NT2/D1 (cell line): ENCODE measurements at places on chromosomes 13 and 19.

DNA sequence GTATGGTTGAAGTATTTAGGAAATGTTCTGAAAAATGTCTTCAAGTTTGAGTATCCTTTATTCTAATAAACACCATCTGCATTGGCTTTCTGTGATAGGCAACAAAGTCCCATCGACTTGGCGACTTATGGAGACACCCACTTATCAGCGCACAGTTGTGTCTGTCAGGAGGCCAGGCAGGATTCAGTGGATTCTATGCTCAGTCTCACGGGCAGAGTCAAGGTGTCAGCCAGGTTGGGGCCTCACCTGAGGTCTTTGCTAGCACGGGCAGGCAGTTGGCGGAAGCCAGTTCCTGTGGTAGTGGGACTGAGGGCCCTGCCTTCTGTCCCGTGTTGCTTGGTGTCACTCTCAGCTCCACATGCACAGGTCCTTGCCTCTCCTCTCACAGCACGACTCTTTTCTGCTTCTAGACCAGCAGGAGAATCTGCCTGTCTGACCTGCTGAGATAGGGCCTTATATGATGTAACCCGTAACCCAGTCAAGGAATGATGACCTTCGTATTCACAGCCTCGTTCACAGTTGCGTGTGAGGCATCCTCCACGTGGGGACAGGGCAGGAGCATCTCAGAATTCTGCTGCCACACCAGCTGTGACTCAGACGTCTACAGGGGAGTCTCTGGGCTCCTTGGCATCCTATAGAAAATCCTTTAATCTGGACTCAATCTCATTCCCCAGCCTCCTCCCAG, 10.0 kb downstream of the CUL4A start:
- no peak for DNase-seq

- DNase-seq: peak; percentile 89
Observed at GRCh38 chr19:23686621-23687423, at the start of gene ZNF675. ZNF675 (minus strand) TSS chr19:23687212; CDS start chr19:23687033, 179 bp downstream.

- no peak for DNase-seq
Observed at GRCh38 chr19:47603706-47604565, 5.0 kb upstream of the BICRA start.

- no peak for DNase-seq
Observed at GRCh38 chr13:110194451-110194850, 112.5 kb downstream of the COL4A1 start.

GRCh38 chr13:32415019-32415418, 12.9 kb downstream of the N4BP2L1 start:
- no peak for DNase-seq

GRCh38 chr19:54160182-54160811, 776 bp upstream of the LENG1 start:
- no peak for DNase-seq

DNA sequence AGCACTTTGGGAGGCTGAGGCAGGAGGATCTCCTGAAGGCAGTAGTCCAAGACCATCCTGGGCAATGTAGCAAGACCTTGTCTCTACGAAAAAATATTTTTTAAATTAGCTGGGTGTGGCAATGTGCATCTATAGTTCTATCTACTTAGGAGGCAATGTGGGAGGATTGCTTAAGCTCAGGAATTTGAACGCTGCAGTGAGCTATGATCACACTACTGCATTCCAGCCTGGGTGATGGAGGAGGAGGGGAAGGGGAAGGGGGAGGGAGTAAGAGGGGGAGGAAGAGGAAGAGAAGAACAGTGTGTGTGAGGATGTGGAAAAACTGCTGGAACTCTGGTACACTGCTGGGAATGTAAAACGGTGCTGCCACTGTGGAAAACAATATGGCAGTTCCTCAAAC, 9.2 kb upstream of the CLIP3 start:
- no peak for DNase-seq

- no peak for DNase-seq
Observed at GRCh38 chr19:3061182-3062161, 823 bp downstream of the TLE5 start.

DNA sequence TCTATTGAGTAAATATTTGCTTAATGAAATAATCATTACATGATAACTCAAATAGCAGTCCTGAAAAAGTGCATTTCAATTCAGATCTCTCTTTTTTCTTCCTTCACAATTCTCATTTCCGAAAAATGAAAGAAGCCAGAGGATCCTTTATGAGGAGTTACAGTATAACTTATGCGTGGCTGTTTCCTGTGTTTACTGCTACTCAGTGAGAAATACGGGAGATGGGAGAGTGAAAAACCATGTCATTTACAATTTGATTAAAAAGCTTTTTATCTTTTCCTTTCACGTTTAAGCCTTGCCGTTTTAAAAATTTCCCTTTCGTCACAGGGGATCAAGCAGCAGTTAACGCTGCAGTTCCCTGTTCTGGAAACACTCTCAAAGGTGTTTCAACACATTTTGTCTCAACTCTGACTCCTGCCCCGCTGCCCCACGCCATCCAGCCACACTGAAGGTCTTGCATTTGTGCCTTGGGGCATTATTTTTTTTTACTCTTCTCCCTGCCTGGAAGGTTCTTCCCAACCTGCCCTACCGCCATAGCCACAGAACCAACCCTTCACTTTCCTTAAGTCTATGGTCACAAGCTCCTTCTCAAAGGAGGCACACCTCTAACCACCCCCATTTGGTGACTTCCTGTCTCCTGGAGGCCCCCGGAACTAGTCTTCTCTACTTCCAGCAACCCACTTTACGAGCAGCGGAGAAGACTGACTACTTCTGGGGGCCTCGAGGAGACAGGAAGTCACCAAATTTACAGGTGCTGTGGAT, 17.0 kb downstream of the KL start:
- DNase-seq: no peak

GRCh38 chr19:7916103-7916954, 1.7 kb downstream of the TGFBR3L start:
- no peak for DNase-seq

GRCh38 chr13:33721724-33722123, 96.2 kb upstream of the RFC3 start:
- DNase-seq: no peak

GRCh38 chr19:37583340-37583739, 11.3 kb downstream of the ZNF571 start:
- peak; percentile 3 for DNase-seq

- no peak for DNase-seq
Observed at GRCh38 chr19:17536955-17537354, 18.5 kb upstream of the COLGALT1 start.

- DNase-seq: no peak
Observed at GRCh38 chr13:62035981-62036380, 620.3 kb upstream of the PCDH20 start.

- DNase-seq: no peak
Observed at GRCh38 chr19:31099515-31100205, 249.6 kb downstream of the TSHZ3 start.

- no peak for DNase-seq
Observed at GRCh38 chr13:57740719-57741118, 109.2 kb downstream of the PCDH17 start.

DNA sequence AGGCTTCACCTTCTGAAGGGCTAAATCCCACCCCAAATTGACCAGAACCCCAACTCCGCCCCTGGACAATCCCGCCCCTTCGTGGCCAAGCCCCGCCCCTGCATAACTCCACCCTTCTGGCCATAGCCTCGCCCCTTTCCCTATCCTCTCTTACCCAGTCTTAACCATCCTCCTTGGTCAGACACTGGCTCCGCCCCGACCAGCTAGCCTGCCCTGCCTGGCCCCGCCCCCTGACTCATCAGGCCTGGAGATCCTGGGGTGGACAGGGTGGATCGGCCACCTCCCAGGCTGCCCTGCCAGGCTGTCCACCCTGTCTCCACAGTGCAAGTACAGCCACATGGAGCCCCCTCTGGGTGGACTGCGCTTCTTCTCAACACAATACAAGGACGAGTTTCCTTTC, 8.0 kb upstream of the ZNF358 start:
- DNase-seq: peak; percentile 63

GRCh38 chr13:110261166-110262081, 45.5 kb downstream of the COL4A1 start:
- peak; percentile 20 for DNase-seq

- no peak for DNase-seq
Observed at GRCh38 chr13:78753435-78753834, 94.5 kb upstream of the OBI1 start.

DNA sequence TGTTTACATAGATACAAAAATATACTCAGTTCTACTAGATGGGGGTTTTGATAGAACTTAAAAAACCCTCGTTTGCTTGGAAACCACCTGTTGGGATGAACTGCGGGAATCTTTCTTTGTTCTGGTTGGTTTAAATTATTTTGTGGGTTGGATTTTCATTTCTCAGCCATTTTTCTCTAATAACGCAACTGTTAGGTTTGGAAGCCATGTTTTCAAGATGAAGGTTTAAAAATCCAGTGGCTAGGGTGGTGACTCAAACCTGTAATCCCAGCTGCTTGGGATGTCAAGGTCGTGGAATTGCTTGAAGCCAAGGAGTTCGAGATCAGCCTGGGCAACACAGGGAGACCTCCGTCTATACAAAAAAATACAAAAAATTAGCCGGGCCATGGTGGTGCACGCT, 1.6 kb downstream of the URI1 start:
- no peak for DNase-seq

DNA sequence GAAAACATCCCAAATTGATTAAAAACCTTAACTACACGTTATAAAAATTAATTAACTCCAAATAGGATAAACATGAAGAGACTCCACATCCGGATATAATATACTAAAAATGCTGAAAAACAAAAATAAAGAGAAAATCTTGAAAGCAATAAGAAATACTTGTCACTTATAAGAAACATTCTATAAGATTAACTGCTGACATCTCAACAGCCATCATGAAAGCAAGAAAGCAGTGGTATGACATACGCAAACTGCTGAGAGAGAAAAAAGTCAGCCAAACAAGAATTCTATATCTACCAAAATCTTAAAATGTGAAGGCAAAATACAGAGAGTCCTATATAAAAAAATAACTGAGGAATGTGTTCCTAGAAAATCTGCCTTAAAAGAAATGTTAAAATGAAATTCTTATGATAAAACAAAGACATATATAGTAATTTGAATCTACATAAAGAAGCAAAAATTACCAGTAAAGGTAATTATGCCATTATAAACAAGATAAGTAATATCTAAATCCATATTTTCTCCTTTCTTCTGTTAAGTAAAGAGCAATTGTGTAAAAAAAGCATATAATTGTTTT, 1851.1 kb downstream of the PCDH9 start:
- peak; percentile 1 for DNase-seq

- no peak for DNase-seq
Observed at GRCh38 chr19:50460161-50460765, 16.0 kb upstream of the EMC10 start.

GRCh38 chr19:16951529-16951928, 62.7 kb downstream of the F2RL3 start:
- no peak for DNase-seq

GRCh38 chr13:60273971-60274527, 110.3 kb upstream of the DIAPH3 start:
- no peak for DNase-seq

- DNase-seq: no peak
Observed at GRCh38 chr19:53907690-53908089, 1.4 kb upstream of the CACNG7 start.

DNA sequence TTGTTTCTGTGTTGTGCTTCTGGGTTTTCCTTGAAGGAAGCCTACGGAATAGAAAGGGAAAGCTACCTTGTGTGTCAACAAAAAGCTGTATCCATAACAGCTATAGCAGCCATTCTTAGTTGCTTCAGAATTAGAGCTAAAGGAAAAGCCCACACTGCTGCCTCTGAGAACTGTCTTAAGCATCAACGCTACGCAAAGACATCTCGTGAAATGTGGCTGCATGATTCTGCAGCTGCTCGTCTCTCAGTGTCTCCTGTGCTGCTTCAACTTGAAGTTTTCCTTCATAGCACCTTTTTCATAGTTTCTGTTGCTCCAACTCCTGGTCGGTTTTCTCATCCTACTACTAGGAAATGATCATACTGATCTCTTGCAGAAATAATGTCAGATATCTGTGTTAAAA, 140.9 kb upstream of the MAB21L1 start:
- no peak for DNase-seq

DNA sequence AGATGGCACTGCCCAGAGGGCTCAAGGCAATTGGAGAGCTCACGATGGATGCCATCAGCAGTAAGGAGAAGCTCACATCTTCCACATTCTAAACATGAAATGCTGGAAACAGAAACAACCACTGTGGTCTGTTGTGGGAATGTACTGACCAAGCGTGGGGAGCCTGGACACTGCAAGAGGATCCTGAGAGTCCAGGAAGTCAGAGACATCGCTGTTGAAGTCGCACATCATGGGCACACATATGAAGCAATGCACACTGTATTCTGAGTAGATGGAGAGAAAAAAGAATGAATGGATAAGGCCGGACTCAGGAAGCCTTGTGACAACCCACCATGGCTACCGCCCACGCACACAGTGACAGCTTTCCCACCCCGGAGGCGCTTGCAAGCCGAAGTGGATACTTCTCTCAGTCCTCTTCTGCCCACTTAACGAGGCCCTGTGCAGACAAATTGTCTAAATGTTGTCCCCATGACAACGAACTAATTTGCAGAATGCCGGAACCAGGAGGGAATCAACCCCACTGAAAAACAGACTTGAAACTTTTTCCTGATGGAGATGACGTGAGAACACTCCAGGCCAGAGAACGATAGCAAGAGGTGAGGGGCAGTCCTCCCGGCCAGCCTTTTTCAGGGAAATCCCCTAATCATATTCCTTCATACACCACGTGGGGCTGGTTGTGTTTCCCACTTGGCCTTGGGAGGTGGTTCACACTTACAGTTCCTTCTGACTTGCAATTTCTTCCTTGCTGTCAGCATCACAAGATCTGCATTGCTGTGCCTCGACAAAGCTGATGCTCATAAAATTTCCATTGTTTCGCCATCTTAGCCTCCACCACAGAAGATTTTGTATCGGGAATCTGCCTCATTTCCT, 109.6 kb upstream of the SERP2 start:
- DNase-seq: no peak

DNA sequence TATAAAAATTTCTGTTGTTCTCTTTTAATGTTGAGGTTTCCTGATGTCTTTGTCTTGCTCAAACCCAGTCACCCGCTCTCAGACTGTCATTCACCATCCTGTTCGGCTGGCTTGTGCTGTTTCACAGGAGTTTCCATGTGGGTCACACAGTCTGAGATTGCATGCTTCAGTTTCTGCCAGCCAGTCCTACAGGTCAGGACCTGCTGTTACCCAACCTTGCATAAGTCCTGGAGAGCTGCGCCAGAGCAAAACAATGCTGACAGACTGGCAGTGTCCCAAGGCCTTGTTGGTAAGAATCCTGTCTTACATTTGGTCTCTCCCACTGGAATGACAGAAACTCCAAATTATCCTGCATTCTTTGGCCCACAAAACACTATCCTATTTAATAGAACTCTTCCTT, 340.0 kb upstream of the SLITRK5 start:
- no peak for DNase-seq

DNA sequence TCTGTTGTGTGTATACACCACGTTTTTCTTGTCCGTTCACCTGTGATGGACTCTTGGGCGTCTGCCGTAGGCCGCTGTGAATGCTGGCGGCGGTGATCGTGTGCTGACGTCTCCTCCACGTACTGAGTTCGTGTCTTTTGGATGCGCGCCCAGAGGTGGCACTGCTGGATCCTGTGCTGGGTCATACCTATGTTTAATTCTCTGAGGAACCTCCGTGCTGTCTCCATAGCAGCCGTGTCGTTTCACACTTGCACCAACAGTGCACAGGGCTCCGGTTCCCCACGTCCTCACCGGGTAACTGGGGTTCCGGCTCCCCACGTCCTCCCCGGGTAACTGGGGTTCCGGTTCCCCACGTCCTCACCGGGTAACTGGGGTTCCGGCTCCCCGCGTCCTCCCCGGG, 56.2 kb downstream of the ATP11A start:
- DNase-seq: no peak
